ENCODE measurements at places on chromosomes 2 and 18.
A peak's percentile ranks its signal among the peaks of the same experiment; 100 is the strongest.

- no peak for DNase-seq
These were observed 922.5 kb downstream of the SUCLG1 start for GRCh38 chr2:83536556-83536955.

GRCh38 chr2:43634604-43635306 lies 2.3 kb upstream of the PLEKHH2 start:
- no peak for DNase-seq

GRCh38 chr18:72063001-72063400 lies 481.1 kb downstream of the CBLN2 start:
- no peak for DNase-seq

DNA sequence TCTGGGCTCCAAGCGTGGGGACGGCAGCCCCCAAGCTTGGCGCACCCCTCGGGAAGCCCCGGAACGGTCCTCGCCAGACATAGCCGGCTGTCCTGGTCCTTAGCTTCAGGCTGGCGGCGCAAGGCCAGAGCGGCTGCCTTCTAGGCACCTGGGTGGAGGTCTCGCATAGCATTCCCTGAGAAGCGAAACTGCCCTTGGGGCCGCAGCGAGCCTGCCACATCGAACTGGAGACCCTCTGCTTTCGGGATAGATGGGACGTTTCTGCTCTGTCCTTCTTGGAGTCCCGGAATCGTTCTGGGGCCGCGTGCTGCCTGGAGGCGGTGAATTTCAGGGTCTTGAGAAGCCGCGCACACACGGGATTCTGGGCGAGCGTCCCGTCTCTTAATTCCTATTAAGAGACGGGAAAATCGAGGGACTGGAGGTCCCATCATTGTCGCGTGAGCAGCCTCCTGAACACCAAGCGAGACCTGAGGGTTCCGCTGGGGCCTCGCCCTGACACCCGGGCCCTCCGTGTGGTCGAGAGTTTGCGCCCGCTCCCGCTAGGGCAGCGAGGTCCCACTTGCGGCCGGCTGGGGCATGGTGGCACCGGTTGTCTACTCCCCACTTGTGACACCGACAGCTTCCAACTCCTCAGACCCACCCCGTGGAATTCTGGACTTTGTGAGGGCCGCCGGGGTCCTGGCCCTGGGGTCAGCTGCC lies 9.7 kb upstream of the EN1 start:
- no peak for DNase-seq

GRCh38 chr2:105682401-105682800 lies 62.3 kb upstream of the NCK2 start:
- DNase-seq, result no peak

- no peak for DNase-seq
These were observed 17.0 kb upstream of the LANCL1 start for GRCh38 chr2:210493528-210493927.

DNA sequence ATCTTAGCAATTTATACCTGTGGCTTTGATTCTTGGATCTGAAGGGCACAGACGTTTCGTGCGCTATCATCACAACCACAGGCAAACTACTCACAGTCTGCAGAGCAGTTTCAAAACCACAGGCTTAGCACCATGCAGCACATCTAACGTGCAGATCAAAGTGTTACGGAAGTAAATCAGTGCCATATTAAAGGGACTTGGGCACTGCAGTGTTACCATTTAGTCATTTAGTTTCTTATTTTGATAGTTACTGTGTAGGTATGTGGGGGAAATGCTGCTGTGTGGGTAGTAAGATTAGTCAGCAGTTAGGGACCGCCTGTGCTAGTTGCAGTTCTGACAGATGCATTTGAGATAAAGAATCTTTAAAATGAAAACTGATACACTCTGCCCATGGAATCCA lies 384.0 kb downstream of the NBAS start:
- no peak for DNase-seq

- peak; percentile 25 for DNase-seq
These were observed 1.1 kb downstream of the TLK1 start for GRCh38 chr2:171159372-171160118.

DNA sequence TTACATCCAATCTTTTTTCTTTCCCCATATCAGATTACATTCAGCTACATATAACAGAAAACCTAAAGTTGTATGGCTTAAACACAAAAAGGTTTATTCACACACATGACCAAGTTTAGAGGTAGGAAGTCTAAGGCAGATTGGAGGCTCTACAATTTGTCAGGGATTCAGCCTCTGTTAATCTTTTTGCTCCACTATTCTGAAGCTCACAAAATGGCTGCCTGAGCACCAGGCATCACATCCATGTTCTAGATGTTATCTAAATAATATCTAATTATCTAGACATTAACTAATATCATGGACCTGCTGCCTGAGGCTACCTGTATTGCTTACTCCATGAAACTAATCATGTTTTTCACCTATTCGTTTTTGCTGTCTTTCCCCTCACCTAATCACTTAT lies 23.7 kb upstream of the DSC2 start:
- no peak for DNase-seq

DNA sequence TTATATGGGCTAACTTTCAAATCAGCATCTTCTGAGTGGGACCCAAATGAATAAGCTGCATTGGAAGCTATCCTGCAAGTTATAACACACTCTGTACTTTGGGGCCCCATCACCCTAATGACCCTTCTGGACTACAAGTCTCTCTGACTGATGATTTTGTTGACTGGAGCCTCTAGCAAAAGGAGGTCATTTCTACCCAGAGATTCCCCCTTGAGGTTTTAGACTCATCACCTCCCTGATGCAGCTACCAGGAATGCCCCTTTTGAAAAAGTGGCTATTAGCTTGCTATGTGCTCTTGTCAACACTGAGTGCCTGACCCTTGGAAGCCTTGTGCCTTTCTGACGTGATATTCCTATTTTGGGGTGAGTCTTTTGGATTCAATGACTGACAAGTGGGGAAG lies 54.5 kb upstream of the NEMP2 start:
- no peak for DNase-seq

GRCh38 chr18:23530195-23530594 lies 26.9 kb downstream of the RMC1 start:
- DNase-seq, result peak; percentile 86

GRCh38 chr18:68962623-68963022 lies 164.7 kb downstream of the CCDC102B start:
- DNase-seq, result no peak

GRCh38 chr2:14082640-14083039 lies 549.9 kb upstream of the LRATD1 start:
- no peak for DNase-seq

GRCh38 chr2:169815849-169816248 lies 8.9 kb downstream of the METTL5 start:
- no peak for DNase-seq

DNA sequence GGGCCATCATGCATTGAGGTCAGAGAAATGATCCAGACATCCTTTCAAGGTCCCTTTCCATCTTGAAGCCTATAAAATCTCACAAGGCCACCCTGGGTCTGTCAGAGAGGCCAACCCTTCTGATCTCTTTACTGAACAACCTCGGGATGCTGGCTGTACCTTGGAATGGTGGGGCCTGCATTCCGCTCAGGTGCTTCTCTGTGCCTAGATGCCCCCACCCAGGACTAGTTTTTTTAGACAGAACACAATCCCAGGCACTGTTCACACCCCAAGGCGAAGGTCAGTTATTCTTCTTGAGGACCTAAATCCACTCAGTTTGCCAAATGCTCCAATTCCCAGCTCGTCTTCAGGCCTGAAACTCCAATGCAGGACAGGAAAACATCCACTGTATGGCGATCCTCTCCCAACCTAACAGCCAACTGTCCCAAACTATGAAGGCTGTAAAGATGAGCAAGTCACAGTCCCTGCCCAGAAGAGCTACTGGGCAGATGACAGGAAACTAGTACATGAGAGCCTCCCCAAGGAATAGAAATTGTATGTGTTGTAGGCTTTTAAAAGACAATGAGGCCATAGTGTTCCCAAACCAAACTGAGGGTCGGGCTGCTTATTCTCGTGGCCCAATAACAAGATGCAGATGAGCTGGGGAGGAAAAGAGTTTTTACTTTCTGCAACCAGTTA lies 154.4 kb upstream of the ACAA2 start:
- DNase-seq, result no peak

GRCh38 chr2:210392469-210392881 lies 77.5 kb upstream of the MYL1 start:
- no peak for DNase-seq

DNA sequence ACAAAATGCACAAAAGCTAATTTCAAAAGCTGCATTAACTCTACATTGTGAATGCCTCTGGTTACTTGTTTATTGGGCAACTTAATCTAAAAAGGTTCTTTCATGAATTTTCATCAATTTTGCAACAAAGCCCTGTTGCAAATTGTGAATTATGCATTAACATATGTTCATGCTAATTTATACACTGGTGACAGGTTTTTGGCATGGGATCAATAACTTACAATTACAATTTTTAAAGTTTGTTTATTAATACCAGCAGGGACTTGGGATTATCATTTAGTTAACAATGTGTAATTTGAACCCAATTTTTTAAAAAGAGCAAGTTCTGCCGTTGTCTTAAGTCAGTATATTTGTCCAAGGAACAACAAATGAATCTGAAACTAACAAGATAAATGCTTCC lies 183.6 kb downstream of the DCC start:
- no peak for DNase-seq

- no peak for DNase-seq
These were observed 38.2 kb downstream of the IMMT start for GRCh38 chr2:86157009-86157556.

DNA sequence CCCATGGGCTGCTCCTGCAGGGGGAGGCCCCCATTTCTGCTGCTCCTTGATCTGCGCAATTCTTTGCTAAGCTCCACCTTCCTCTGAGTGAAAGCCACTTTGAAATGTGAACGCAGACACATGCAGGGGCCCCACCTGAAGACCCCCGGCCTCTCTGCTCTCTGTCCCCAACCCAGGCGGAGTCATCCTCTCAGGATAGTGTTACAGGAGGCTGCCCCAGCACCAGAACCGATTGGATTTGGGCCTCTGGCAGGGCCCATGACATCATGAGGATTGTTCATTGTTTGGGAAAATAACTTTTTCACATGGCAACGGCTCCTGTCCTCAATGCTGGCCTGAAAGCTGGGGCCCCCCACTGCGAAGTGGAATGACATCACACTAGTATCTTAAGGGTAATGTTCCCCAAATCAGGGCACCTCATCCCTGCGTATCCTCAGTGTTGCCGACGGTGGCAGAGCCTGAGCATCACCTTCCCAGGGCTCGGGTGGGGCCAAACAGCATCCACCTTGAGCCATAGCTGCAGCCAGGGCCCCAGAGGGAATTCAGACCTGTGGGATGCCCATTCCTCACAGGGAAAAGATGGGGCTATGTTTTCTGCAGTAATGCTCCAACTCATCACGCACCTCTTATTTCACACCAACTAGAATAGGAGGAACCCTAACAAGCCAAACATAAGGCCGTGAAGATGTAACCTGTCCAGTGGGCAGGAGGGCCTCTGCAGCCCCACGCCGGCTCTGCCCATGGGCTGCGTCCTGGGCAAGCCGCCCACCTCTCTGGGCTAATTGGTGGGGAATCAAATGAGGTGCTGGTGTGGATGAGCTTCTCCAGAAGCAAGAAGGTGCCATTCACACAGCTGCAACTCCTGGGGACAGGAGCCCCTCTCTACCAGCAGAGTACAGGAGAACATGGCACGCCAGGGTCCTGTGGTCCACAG lies 2.7 kb upstream of the ERFE start:
- DNase-seq, result no peak

DNA sequence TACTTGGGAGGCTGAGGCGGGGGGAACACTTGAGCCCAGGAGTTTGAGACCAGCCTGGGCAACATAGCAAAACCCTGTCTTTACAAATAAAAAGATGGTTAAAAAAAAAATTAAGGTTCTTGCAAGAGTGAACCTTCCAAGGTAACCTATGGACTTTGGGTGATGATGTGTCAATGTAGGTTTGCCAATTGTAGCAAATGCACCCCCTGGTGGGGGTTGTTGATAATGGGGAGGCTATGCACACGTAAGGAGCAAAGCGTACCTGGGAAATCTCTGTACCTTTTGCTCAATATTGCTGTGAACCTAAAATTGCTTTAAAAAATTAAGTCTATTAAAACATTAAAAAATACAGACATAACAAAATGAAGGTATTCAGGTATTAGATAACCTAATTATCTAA lies 70.4 kb downstream of the CWC22 start:
- no peak for DNase-seq

- no peak for DNase-seq
These were observed 334.7 kb upstream of the SLC8A1 start for GRCh38 chr2:40786636-40787035.

DNA sequence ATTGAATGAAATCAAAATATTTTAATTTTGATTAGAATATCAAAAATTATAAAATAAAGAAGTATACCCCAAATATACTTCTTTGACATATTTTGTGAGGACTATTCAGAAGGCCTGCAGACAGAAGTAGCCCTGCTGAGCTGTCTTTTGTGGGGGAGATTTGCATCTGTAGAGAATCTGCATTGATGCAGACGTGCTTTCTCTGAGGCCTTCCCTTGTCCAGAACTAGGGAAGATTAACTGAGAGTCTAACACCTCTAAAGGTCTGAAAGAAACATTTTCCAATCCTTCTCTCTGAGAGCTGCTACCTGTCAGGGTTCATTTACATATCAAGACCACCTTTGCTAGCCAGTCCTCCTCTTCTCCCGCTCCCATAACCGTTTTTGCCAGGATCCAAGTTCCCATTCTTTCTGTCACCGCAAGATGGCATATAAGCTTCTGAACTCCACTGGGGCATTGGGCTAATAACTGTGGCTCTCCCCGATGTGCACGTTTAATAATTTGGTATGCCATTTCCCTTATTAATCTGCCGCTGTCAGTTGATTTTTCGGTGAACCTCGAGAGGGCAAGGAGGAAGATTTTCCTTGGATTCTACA lies 510.4 kb upstream of the CNTNAP5 start:
- no peak for DNase-seq

GRCh38 chr2:80092474-80092873 lies 212.1 kb downstream of the LRRTM1 start:
- no peak for DNase-seq

DNA sequence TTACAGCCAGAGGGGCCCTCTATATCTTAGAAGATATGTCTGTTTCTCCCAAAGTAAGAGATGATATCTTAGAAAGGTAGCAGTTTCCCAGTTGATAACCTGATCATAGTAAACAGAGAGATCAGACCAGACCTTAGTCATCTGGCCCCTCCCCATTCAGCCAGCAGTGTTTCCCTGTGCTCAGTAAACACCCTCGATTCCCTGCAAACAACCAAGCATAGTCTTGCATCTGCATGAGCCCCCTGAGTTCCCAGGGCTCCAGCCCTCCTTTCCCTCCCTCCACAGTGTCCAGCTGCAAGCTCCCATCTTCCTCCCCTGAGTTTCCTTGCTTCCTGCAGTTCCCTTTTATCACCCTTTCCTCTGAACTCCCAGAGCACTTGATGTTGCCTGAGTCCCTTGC lies 20.3 kb downstream of the NRP2 start:
- no peak for DNase-seq

Data from inflammatory macrophage treated with lipopolysaccharide for 1 hour (primary cell).